T-cell (primary cell): ENCODE measurements at places on chromosomes 1 and 21.

DNA sequence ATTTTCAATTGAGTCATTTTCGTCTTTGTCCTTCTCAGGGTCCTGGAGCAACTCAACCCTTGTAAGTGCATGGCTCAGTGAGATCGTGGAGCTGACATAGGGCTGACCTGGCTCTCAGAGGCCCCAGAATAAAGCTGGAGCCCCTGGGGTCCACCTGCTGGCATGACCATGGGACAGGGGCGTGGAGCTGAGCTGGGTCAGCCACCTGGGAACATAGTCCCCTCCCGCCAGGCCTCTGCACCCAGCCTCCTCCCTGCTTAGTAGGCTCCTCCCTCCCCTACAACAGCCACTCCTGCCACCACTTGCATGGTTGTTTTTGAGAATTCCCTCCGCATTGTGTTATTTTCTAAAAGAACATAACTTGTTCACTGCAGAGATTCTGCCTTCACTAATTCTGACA, 3.1 kb upstream of the RIPK4 start:
- DNase-seq, result no peak

DNA sequence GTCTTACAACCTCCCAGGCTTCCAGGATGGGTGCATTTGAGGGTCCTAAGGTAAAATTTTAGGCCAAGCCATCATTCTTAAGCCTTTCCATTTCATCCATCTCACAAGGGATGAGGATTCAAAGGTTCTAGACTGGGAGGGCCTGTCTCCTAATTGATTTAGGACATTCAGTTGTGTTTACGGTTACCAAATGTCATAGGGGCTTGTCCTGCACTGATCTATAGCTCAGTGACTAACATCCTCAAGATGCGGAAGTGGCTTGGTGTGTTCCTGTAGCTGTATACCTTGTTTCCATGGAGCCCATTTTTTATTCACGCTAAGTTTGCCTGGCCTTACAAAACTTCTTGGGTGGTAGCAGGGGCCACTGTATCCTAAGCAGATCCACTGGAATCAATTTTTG, 52.8 kb downstream of the DUSP10 start:
- DNase-seq, result no peak

DNA sequence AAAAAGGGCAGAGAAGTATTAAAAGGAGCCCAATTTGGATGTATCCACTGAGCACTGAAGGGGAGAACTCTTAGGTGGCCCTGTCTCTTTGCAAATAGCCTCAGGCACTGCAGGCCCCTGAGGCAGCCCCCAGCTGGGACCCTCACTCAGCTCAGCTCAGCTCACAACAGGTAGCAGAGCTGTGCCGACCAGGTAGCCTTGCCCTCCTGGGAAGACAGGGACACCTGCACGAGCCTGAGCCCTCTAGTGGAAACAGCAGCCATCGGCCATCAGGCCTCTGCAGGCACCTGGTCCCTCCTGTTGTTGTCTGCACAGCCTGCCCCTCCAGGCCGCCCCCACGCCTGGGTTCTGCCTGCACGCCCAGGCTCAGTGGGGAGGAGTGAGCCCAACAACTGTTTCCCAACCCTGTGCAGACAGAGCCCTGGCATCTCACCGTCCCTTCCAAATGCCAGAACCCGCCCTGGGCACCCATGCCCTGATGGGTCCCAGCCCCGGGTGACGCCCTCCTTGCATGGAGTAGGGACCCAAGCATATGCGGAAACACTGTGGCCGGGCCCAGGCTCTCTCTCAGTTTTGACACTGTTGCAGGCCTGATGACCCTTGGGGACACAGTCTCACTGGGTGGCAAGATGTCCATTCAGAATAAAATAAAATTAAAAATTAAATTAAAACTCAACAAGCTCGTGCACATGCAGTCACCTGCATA, 60.0 kb upstream of the AJAP1 start:
- no peak for DNase-seq

DNA sequence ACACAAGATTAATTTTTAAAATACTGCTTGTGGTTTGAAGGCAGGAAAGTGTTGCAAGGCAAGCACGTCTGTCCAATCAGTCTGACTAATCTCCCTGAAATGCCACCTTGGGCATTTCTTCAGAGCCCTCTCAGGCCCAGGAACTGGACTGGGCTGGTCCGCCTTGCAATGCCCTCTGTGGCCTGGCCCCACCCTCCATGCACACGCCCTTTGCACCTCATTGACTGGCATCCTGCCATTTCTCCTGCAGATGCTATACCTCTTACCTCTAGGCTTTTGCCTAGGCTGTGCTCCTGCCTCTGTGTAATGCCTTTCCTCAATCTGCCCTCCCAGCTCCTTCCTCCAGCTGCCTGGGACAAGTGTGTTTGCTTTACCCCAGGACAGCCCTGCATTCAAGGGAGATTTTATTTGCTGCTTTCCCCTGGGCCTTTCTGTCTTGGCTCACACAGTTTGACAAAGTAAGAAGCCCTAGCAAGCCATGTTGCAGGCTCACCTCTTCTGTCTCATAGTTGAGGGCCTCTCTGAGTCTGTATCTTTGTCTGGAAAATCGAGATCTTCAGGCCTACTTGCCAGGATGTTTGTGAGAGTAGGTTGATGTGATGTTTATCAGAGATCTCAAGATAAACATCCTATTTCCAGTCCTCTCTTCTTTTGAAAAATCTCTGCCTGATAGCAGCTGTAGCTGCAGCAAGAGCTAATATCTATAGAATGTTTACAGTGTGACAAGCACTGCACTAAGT, 149.2 kb upstream of the JUN start:
- DNase-seq, result no peak

- DNase-seq, result no peak
Observed at GRCh38 chr1:37932759-37933158, 14.1 kb downstream of the INPP5B start.

DNA sequence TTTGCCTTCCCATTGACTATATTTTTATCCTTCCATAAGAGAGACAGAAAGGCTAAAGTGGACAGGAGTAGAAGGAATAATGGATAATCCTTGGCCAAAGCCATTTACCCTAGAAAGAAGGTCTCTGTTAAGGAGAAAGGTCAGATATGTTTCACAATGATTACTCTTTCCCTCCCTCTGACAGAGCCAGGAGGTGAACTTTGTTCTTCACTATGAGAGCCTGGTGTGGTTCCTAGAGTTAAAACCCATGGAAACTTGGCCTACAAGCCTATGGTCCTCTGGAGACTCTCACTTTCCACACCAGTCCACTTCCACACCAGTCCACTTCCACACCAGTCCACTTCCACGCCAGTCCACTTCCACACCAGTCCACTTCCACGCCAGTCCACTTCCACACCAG, 479.9 kb upstream of the ZP4 start:
- DNase-seq, result no peak

GRCh38 chr21:37800057-37800455, 116.2 kb downstream of the KCNJ6 start:
- DNase-seq, result no peak

DNA sequence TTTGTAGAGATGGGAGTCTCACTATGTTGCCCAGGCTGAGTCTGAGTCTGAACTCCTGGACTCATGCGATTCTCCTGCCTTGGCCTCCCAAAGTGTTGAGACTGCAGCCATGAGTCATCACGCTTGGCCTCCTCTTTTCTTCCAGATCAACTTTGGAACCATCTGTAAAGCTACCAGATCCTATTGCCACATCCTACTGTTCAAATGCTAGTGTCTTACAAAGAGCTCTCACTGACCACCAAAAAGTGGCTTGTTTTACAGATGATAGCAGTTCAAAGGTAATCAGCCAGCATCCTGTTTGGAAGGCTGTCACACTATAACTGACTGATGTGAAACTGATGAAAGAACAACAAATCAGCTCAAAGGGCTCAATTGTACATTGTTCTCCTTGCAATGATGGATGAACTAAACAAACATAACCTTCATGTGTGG, 221.6 kb downstream of the AKT3 start:
- no peak for DNase-seq

- DNase-seq, result no peak
Observed at GRCh38 chr1:15788624-15789301, 18.7 kb downstream of the UQCRHL start.

GRCh38 chr1:211420389-211420788, 71.6 kb downstream of the RD3 start:
- DNase-seq, result no peak

DNA sequence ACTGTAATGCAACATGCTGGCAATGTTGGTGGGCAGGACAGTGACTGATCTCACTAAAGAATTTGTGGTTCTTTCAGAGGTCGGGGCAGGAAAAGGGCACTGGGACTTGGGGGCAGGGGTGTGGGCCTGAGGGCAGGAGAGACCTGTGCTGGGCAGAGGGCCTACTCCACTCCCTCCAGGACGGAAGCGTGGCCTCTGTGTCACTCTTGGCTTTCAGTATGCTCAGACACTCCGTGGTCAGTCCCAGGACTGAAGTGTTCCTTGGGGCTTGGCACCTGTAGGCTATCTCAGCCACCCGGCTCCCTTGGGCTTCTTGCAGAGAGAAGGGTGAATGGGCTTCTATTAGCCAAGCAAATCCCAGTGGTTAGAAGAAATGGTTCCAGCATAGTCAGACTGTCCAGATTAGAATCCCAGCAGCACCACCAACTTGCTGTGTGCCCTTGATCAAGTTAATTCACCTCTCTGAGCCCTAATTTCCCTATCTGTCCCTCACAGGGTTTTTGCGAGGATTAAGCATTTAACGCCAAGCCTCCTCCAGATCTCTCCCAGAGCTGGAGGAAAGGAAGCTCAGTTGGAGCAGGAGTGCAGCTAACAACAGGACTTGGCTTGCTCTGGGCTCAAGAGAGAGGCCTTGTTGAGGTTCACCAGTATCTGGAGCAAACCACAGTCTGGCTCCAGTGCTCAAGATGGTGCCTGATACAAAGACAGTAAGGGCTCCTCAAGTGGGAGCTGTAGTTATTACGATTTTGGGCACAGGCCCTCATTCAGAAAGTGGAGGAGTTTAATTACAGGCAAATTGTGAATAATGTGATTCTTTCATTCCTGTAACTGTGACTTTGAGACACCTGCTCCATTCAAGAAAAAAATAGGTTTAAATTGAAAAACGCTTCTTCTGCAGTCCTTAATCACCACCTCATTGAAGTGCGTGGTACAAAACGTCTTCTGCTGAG, 57.7 kb upstream of the LRP8 start:
- no peak for DNase-seq

DNA sequence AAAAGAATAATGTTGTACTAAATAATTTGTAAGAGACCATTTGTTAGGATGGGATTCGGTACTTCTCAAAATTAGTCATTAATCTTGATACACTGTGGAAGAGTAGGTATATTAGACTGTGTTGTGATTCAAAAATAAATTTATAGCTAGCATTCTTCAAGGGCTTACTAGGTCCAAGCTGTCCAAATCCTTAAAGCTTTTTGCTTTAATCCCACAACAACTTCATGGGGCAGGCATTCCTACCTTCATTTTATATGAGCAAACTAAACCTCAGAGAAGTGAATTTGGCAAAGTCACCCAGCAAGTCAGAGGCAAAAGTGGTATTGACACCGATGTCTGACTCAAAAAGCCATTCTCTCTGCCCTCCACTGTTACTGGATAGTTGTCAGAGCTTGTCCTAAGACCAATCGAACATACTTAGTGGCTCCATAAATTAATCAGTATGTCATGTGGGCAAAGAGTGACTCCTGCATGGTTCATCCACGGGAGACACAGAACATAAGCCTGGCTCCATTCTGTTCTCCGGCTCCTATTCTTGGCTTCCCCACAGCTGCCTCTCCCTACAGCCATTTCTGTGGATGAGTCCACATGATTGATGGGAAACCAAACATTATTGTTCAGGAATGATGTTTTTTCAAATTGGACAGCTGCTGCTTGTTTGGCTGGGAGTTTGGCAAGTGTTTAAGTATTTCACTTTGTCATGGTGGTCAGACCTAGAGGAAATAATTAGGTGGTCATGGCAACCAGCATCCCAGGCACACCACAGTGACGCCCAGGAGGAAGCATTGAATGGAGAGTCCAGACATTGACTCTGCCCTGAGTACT, 133.4 kb upstream of the FGGY start:
- no peak for DNase-seq

- DNase-seq, result no peak
Observed at GRCh38 chr1:235612761-235613160, 36.8 kb downstream of the GNG4 start.

- no peak for DNase-seq
Observed at GRCh38 chr1:229116114-229116513, 154.8 kb upstream of the RAB4A start.

GRCh38 chr1:153685544-153686340, 7.3 kb downstream of the NPR1 start:
- no peak for DNase-seq

DNA sequence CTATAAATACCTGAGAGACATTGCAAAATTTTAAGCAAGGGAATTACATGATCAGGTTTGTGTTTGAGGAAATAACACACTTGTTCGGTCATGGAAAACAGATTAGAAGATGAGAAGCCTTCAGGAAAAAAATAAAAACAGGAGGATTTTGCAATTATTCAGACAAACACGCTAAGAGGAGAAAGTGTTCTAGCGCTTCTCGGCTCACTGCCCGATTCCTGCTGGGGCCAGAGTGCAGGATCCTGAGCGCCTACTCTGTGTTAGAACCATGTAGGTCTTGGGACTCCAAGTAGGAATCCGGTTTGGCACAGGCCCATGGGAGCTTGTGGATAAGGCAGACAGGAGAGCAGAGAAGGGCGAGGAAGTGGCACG, 8.1 kb upstream of the PRELP start:
- DNase-seq, result no peak

GRCh38 chr1:85387781-85388180, 77.2 kb downstream of the DDAH1 start:
- DNase-seq, result no peak

- DNase-seq, result no peak
Observed at GRCh38 chr1:232012773-232013386, 386.3 kb downstream of the DISC1 start.

GRCh38 chr1:20187813-20188454, 1.6 kb upstream of the PLA2G2C start:
- DNase-seq, result no peak

- DNase-seq, result no peak
Observed at GRCh38 chr21:44516342-44516741, 23.7 kb downstream of the KRTAP10-1 start.

GRCh38 chr1:116097626-116098025, 13.6 kb upstream of the MAB21L3 start:
- DNase-seq, result no peak

DNA sequence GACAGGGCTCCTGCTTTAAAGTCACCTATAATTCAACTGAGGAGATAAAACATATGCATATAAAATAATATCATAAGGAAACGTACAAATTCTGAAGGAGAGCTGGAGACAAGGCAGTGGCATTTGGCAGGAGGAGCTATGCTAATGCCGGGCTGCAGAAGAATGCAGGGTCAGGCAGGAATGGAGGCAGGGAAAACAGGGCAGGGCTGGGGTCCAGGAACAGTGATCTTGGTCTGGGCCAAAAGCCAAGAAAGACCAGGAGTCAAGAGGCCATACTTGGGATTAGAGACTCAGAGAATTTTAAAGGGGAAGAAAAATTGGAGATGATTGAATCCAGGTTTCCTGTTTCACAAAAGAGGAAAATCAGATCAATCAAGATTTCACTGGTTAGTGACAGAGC, 20.0 kb upstream of the BRDT start:
- DNase-seq, result no peak
